ENCODE measurements at places on chromosomes 16 and 17. TPM values are rescaled to one million over a fixed set of nuclear protein-coding genes. Genes with fewer than 3 reads are reported as not detected.

Gene CIBAR2
- total RNA-seq, result not detected

DNA sequence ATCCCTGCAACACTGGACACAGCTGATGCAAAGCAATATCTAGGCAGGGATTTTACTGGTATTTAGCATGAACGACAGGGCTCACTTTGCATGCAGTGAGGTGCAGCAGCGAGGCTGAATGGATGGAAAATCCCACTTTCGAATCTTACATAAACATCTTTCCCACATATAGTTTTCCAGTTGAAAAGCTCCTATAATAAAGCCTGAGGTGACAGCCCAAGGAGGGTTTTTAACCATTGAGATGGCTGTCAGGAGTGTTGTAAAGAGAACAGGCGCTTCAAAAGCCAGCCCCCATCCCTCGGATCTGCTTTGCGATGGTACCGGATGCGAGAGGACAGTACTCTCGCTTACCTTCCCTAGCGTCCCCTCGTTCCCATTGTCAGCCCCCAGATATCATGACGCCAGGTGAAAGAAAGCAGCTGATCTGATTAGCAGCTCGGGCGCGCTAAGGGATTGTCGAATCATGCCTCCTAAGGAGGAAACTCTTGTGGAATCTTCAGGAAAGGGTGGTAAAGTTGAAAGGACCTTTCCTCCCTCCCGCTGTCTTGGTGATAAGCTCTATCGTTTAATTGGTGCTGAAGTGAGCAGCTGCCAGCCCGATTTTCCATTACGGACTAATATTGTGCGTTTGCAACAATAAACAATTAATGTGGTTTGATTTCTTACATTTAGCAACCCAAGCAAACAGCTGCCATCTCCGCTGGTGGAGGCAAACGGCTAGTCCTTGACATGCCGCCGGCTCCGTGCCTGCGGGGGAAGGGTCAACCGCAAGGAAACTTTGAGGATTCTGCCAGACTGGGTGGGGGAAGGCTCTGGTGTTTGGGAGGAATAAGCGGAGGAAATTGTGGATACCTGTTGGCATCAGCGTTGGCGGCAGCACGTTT, 1.8 kb downstream of the CDH8 start:
- no peak for DNase-seq

DNA sequence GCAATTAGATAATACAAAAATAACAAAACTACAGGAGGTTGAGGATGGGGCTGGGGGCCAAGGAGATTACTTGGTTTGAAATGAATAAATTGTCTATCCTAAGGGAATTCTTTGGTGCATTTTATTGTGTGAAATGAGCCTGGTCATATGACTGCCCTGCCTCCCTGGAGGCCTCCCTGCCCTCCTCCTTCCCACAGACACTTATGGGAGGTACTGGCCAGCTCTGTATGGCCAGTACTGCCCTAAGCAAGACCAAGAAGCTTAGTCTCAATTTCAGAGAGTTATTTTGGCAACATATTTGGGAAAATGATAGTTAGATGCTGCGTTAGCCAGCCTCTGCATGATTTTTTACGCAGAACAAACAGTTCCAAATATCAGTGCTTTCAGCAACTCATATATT, 511.9 kb downstream of the WWOX start:
- DNase-seq, result no peak

GRCh38 chr17:82816358-82816757, 23.5 kb downstream of the ZNF750 start:
- DNase-seq, result no peak

DNA sequence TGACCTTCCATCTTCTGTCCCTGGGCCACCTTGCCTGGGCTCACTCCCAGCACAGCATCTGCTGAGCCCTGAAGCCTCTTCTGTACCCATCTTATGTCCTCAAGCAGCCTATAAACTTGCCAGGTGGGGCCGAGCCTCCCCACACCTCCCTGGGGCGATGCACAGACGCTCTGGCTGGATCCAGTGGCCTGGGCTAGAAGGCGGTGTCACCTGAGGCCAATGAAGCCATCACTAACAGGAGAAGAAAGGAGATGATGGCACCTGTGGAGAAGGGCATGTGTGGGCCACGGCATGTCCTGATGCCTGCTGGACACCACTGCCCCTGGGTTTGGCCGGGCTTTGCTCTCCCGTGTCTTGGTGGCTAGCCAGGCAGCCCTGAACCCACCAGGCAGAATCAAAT, 45.5 kb downstream of the PEMT start:
- no peak for DNase-seq

Gene OR3A2
- not detected for total RNA-seq

GRCh38 chr17:4143563-4144421, 795 bp downstream of the CYB5D2 start:
- DNase-seq, result peak; percentile 87

Gene SLC6A4
- total RNA-seq, result not detected

DNA sequence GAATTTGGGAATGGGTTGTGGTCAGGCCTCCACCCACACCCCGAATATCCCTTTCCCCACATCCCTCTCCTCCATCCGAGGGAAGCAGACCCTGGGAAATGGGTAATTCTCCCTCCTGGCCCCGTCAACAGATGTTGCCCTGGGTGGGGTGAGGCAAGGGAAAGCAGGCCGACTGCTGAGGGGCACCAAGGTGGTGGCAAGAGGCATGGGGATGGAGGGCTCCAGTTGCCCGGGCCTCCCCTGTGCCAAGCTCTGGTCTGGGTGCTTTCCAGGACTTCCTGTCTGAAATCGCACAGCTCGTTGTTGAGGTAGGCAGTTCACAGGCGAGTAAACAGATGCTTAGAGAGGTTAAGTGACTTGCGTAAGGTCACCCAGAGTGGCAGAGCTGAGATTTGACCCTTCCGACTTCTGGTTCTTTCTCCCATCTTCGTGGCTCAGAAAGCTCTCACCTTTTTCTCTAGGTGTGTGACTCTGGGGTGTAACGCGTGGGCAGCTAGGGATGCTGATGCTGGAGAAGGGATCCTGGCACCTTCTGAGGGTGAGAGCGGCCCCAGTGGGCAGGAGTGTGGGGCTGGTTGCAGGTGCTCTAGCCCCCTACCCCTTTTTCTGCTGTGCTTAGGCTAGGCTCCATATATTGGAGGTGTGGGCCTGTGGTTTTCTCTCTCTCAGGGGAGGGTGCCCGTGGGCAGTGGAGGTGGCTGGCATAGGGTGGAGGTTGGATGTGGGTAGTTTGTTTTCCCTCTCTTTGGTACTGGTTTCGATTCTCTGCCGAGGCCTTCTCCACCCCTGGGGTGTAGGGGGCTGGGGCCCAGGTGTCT, 17.2 kb downstream of the RARA start:
- no peak for DNase-seq

All from RPMI7951 (cell line).